ENCODE measurements at places on chromosomes 2 and 18. TPM values are rescaled to one million over a fixed set of nuclear protein-coding genes. Genes with fewer than 3 reads are reported as not detected.

DNA sequence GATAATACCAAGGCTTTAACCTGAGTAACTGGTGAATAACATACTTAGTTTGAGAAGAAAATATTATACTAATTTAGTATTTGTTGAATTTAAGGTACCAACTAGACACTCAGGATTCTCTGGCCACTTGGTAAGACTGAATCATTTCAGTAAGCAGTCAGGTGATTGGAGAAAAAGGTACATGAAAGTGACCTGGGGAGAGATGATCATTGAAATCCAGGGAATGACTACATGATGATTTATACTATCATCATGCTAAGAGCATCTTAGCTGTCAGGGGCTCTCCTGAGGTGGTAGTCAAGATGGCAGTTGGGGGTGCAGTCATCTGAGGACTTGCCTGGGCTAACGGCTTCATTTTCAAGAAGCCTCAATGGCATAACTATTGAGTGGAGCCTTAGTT, 571.2 kb upstream of the ACVR2A start:
- DNase-seq = no peak

GRCh38 chr2:196970099-196970498, 43.6 kb upstream of the PGAP1 start:
- DNase-seq = no peak

DNAJC5G gene
- total RNA-seq = not detected

RRM2 gene
- total RNA-seq = not detected

- DNase-seq = no peak
Observed at GRCh38 chr2:116452651-116453050, 1361.8 kb upstream of the DDX18 start.

- no peak for DNase-seq
Observed at GRCh38 chr2:195709901-195710806, 53.1 kb downstream of the SLC39A10 start.

CNTNAP5 gene
- not detected for total RNA-seq

GRCh38 chr2:43525506-43525905, 70.3 kb downstream of the THADA start:
- no peak for DNase-seq

Measured in ovary (tissue), 10 donors.